Activated CD8-positive, alpha-beta memory T cell treated with anti-CD3 and anti-CD28 coated beads, Interleukin-2, amount 50 U/mL, for 48 hours (primary cell): ENCODE measurements at places on chromosomes 2 and 18.

GRCh38 chr18:44740000-44740399 lies 59.3 kb downstream of the SETBP1 start:
- DNase-seq = no peak

DNA sequence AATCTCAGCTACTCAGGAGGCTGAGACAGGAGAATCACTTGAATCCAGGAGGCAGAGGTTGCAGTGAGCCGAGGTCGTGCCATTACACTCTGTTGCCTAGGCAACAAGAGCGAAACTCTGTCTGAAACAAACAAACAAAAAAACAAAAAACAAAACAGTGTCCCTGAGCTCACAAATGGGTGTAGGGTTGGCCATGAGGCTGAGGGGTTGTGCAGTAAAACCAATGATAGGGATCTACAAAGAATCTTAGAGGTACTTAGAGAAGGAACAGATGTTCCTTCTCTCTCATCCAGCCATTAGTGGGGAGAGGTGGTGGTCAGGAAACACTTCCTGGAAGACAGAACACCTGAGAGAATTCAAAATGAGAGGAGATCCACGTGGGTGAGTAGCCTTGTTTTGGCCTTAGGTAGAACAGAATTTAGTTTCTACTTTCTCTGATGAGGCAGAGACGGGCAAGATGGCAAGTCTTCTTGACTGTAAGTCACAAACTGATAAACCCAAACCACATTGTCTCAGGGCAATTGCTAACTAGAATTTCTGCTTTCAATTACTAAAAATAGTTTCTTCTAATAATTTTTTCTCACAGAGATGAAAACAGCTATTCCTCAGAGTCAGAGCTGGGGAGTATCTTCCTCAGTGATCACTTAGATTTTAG lies 61.5 kb upstream of the PPM1B start:
- DNase-seq = no peak

- DNase-seq = no peak
Measured at GRCh38 chr2:240441993-240442411, 6.5 kb downstream of the GPC1 start.

GRCh38 chr18:5527603-5528002 lies 16.2 kb downstream of the EPB41L3 start:
- DNase-seq = no peak

DNA sequence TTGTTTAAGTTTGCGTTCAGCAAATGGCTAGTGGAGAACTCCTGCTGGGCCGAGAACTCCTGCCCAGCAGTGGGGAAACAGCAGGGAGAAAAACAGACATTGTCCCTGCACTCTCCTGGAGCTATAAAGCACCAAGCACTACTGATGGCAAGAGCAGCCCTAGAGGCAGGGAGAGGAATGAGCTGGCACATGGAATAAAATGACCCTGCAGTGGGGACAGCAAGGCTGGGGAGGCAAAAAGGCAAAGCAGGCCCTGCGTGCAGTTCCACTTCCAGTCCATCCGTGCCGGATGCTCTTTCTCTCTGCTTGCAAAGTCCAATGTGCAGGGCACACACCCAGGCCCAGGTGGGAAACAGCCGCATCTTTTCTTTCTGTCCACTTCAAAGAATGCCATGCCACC lies 415.5 kb downstream of the LRATD1 start:
- no peak for DNase-seq

GRCh38 chr2:69789175-69789721 lies 40.2 kb upstream of the GMCL1 start:
- DNase-seq = no peak

GRCh38 chr2:238247002-238247822 lies 7.4 kb upstream of the HES6 start:
- no peak for DNase-seq

DNA sequence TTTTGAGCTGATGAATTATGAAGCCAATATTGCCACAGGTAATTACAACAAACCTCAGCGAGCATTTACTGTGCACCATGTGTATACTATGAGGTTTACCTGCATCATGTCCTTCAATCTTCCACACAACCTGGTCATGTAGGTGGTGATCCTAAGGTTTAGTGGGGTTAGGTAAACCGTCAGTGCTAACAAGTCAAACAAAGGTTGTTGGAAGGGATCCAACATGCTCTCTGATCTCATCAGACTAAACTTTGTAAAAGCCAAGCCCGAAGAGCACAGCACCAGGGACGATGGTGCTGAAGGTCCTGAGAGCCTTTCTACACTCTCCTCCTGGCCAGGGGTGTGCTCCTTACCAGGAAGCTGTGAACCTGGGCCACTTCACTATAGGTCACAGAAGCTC lies 29.4 kb downstream of the SH3YL1 start:
- no peak for DNase-seq

DNA sequence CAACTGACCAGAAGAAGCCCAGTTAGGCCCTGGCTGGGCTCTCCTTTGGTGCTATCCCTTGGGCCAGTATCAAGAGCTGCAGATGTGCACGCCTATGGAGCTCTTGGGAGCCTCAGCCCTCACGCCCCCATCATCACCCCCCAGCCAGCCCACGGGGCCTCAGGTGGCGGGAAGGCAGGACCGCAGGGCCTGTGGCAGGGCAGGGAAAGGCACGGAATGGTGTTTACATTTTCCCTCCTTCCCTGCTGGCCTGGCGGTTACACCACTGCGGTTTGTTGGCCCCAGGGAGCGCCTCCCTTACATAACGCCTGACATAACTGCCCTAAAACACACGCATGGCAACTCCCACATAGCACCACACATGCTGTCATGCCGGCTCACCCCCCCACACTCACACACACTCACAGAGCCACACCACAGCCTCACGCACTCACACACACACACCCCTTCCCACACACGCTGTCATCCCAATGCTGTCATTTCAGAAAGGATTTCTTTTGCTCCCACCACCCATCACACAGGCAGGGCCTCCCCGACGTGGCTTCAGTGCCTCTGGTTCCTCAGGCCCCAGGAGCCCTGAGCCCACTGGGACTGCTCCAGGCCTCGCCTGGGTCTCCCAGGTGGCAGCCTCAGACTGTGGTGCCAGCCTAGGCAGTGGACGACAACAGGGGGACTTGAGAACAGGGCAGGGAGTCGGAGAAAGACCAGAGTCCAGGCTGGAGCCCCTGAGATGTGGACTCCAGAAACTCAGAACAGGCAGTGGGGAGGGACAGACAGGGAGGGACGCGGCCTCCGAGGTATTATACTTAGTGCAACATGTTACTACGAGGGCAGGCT lies 15.7 kb downstream of the ZFP36L2 start:
- DNase-seq = no peak

DNA sequence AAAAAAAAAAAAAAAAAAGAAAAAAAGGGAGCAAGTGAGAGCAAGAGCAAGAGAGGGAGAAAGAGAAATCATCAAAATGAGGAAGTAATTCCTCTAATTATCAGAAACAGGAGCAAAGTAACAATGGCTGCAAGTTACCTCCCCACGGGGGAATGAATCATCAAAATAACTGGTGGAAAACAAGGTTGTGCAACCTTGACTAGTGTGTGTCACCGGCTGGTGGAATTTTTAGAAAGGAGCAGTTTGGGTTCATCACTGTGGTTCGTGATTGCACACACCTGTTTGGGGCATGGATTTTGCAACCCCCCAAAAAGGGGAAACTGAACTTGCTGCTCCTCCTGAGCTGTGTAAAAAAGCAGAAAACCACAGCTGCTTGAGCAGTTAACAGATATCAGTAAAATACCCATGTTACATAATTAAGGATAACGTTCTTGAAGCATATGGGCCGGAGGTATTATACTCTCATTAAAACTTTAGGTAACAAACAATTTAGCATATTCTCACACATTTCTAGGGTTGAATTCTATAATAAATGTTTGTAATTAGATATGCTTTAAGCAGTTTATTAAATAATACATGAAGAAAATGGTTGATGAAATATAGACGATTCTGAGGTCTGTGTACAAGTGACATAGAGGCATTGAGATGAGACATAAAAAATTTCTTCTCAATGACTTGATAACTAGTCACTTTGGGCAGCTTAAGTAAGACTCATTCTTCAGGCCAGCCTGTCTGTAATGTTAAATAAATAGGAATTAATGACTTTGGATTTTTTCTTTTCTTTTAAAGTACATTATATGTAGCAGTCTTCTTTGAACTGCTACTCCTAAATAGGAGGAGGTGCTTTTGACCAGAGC lies 184.2 kb upstream of the ZEB2 start:
- DNase-seq = no peak

DNA sequence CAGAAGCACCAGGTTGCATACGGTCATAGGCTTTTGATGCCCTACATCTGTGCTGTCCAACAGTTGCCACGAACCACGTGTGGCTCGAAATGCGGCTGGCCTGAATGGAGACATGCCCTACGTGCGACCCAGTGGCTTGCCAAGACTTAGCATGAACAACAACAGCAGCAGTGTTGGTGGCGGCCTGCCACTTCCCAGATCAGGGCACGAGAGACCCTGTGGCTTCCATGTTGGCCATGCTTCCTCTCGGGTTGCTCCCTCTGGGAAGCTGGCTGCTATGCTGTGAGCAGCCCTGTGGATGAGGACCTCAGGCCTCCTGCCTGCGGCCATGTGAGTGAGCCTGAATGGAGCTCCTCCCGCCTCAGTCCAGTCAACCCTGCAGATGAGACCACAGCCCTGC lies 212.3 kb downstream of the HDAC4 start:
- no peak for DNase-seq

- DNase-seq = no peak
Measured at GRCh38 chr2:11631462-11631861, 38.5 kb downstream of the NTSR2 start.

- no peak for DNase-seq
Measured at GRCh38 chr2:26805241-26805676, 19.4 kb downstream of the CENPA start.

DNA sequence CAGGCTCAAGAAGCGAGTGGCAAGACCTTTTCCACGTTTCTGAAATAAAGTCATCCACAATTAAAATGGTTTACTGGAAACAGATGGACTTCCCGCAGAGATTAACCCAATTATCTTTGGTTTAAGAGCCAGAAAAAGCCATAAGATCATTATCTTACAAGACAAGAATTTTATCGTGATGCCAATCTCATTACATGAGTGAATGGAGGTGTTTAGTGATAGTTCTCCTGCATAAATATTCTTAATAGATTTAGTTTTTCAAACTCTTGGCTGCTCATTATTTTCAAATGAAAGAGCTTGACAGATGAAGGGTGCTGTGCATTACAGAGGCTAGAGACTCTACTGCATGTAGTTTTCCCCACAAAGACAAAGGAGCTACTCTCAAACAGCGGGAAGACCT lies 1028.4 kb upstream of the PIK3C3 start:
- DNase-seq = no peak

DNA sequence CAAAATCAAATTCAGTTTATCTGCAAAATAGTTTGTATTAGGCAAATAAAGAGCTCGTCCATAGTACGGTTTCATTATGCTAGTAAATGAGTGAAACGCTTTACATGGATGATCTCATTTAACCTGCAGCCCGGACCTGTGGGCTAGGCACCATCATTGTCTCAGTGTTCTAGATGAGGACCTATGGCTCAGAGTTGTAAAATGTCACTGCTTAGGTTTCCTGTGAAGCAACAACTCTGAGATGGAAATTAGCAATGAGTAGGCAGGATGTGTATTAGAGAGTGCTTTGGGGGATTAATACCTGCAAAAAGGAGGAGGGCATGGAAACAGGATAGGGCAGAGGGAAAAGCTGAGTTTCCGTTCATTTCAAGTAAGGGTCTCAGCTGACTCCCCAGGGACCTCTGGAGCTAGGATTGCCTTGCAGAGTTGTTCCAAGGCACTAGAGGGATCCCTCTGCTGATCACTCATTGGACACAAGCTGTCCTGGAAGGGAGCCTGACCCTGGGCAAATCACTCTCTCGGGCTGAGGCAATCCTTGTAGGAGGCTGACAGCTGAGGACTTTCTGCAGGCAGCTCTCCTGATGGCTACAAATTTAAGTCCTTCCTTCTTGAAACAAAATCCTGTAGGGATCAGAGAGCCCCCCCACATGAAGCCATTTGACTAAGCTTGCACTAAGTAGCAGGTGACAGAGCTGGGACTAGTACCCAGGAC lies 58.8 kb upstream of the SIX2 start:
- DNase-seq = no peak

GRCh38 chr18:5413447-5413846 lies 117.9 kb upstream of the ZBTB14 start:
- no peak for DNase-seq
